ENCODE measurements at places on chromosomes 13 and 19.

- DNase-seq: no peak
These were observed 13.8 kb downstream of the DDX39A start for GRCh38 chr19:14405380-14405757.

DNA sequence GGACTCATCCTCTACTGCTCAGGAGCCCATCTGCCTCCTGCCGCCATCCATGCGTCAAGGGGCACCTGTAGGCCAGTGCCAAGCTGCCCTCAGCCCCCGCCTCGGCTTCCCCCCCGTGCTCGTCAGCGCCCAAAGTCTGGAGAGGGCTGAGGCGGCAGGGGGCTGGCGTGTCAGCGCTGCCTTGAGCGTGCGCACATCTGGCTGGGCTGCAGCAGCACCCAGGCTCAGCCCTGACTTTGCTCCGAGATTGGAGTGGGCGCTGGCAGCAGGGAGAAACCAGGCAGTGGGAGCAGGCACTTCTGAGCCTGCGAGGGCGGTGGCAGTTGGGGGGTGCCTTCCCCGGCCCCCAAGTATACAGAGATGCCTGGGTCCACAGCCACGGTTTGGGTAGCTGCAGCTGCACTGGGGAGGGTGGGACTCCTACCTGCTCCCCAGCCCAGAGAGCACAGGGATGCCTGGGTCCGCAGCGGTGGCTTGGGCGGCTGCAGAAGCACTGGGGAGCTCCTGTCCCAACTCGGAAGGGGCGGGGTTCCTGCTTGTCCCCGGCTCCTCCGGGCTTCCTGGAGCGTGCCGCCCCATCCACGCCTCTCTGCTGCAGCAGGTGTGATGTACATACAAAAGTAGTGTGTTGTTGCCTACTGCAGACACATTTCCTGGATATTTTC lies 44.8 kb upstream of the LPAR6 start:
- no peak for DNase-seq

DNA sequence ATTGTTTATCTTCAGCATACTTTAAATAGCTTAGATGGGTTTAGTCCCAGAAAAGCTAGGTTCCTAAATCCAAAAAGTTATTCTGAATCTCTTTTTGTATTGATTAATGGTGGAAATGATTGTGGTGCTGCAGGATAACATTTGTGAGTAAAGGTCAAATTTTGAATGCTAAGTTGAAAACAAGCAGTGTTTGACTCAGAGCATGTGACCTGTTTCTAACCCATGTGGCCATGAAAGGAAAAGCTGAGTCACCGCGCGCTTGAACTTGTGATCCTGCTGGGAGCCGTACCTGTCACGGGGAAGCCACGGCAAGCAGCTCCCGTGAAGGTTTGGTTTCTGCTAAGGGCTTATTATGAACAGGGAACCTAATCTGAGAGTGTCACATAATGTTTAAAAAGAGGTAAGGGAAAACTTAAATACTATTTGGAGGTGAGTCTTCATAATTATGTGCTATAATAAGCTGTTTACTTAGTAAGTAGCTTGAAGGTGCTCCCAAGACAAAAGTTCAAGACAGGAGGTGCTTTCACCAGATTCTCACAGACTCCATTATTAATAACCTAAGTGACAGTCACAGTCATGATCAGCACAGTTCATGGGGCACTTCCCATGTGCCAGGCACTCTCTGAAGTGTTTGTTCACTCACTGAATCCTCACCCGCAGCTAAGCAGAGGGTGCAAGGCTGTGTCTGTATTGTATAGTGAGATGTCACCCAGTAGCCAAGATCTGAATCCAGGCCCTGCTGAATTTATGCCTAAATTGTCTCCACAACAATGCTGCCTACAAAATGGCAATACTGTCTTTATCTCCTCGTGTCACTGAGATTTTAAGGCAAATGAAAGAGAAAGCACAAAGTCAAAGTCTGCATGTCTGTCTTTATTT lies 286.5 kb downstream of the MYO16 start:
- no peak for DNase-seq

GRCh38 chr13:83311886-83312577 lies 570.2 kb downstream of the SLITRK1 start:
- DNase-seq: no peak

DNA sequence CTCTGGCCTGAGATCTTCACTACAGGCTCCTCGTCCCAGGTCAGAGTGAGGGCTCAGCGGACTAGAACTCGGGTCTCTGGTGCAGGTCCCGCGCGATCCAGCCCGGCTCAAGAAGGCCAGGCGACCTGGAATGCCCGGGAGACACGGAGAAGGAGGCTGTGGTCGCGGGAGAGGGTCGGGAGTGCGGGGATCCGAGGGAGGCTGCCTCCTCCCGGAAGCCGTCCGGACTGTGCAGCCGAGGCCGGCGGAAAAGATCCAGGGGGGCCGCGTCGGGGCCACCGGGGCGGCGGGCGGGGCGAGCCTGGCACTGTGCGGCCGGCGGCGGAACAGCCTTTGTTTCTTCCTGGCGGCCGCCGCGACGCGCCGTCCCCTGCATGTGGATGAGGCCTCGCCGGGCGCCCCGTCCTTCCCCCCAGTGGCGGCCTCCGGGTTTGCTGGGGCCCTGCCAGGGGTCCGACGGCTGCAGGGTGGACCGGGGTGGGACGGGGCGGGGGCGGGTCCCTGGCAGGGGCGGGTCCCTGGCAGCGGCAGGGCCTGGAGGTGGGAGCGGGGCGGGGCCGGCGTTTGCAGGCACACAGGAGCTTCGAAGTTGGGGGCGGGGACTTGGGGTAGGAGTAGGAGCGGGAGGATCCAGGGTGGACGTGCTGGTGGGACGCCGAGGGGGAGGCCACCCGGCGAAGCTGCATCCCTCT lies 1.0 kb upstream of the SLC7A10 start:
- DNase-seq: no peak

GRCh38 chr19:39160889-39161672 lies 35.5 kb downstream of the PAK4 start:
- DNase-seq: no peak

DNA sequence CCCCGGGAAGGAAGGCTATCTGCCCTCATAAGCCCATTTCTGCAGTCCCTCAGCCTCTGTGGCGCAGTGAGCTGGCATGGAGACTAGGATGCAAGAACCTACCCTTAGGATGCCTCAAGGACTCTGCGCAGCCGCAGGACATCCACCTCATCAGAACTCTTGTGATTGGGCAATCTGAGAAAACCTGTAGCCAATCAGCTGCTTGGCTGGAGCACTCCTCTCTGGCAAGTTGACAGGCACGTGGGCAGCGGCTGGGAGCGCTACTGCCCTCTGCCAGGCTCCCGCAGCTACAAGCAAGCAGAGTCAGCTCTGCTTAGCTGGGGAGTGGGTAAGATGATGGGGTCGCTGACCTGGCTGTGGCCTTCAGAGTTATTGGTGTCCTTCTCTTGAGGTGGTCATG lies 1.5 kb upstream of the ECSIT start:
- DNase-seq: peak; percentile 84

DNA sequence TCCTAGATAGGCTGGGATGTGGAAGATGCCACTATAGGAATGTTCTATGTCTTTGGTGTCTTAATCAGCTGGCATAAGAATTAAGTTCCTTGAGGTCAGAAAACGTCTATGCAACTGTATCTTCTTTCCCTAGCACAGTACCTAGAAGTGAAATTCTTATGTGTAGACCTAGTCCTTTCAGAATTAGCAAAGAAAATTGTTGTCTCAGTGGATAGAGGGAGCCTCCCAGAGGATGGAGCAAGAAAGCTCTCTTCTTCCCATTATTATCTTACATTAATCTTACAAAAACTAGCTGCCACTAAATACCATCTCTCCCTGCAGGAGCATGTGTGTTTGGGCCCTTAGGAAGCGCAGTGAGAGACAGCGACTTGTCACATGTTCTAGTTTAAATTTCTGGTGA lies 11.6 kb downstream of the CLDN10 start:
- DNase-seq: no peak

DNA sequence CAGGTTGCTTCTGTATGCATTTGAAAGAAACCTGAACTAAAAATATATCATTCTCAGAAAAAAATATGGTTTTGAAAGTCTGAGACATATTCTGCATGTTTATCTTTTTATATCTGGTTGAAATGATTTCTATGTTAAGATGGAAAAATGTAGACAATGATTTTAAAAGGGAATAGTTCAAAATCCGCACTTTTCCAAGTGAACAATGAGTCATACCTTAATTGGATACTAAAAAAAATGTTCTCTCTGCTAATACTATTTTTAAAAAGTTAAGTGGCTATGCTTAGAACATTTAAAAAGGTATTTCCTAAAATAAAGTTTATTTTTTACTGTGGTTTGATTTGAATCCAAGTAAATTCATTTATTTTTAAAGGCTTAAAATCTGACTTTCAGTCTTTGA lies 801.4 kb downstream of the SLITRK6 start:
- no peak for DNase-seq

- no peak for DNase-seq
These were observed 50.1 kb downstream of the NLRP12 start for GRCh38 chr19:53773999-53774398.

DNA sequence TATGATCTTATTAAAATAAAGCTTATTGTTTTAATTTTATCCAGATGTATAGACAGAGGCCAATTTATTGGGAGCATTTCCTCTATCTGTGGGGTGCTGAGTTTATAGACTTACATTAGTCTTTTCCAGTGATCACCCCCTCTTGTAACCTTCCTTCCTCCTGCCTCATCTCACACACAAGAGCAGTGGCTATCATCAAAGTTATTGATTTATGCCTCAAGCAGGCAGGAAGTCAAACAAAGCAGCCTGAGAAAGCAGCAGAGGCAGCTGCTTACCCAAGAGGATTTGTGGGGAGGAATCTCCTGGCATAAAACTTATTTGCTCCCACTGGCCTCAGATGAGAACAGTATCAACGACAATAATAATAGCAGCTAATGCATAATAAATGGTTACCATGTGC lies 26.3 kb upstream of the DCLK1 start:
- no peak for DNase-seq

GRCh38 chr19:48147597-48148175 lies 22.5 kb downstream of the LIG1 start:
- no peak for DNase-seq

- peak; percentile 83 for DNase-seq
These were observed at the start of gene ZNF528 for GRCh38 chr19:52397310-52398080. ZNF528 (plus strand) TSS chr19:52397849; CDS start chr19:52402014, 4,165 bp downstream.

DNA sequence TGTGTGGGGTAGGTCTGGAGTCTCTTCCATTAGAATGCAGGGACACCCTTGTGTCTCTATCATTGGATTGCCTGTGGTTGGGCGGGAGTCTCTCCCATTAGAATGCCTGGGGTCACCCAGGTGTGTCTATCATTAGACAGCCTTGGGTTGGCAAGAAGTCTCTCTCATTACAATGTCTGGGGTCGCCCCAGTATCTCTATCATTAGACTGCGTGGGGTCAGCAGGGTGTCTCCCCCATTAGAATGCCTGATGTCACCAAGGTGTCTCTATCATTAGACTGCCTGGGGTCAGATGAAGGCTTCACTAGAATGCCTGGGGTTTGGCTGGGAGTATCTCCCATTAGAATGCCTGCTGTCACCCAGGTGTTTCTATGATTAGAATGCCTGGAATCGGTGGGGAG lies 1539.0 kb downstream of the UQCRFS1 start:
- no peak for DNase-seq
